ENCODE measurements at places on chromosomes 7 and 10.

GRCh38 chr7:95737828-95738505 is 34.4 kb upstream of the DYNC1I1 start:
- no peak for DNase-seq

- no peak for DNase-seq
Observed at GRCh38 chr10:95547791-95548435, 13.3 kb downstream of the SORBS1 start.

GRCh38 chr7:148537435-148537834 is 53.1 kb upstream of the C7orf33 start:
- no peak for DNase-seq

- DNase-seq, result no peak
Observed at GRCh38 chr10:124006526-124006925, 86.9 kb downstream of the CHST15 start.

- DNase-seq, result peak; percentile 51
Observed at GRCh38 chr10:123995082-123995460, 98.3 kb downstream of the CHST15 start.

DNA sequence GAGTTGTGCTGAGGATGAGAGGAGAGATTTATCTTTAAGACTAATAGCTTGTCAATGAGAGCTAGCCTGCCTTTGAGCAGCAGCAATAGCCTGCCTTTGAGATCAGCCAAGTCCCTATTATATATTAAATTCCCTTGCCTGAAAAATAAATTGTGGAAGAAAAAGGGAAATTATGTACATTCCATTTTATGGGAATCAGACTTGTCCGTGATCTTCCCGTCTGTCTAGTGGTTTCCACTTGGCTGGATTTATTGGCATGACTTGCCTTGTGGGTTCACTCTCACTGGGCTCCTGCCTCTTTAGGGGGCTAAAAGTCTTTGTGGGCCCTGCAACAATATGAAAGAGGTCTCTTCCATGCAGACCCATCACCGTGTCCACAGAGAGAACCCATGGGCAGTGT is 171.7 kb upstream of the FRMD4A start:
- no peak for DNase-seq

DNA sequence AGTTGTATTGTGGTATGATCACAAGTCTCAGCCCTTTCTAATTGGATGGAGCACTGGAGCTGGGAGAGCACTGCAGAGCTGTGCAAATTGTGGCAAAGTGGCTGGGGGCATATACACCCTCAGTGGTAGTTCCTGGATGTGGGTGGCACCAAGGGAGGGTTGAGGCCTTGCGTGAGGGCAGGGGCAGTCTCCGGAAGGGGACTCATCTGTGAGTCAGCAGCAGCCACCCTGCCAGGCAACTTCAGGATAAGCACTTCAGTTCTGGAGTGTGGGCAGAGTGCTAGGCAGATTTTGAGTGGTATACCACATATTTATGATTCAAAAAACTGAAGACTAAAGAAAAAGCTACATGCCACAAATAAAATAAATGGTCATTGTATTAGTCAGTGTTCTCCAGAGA is 210.5 kb downstream of the ETV1 start:
- DNase-seq, result peak; percentile 59

GRCh38 chr7:141946796-141947195 is at the start of gene CLEC5A:
Gene CLEC5A (minus strand): TSS chr7:141946974. CDS start chr7:141946292, 682 bp downstream.
- no peak for DNase-seq

DNA sequence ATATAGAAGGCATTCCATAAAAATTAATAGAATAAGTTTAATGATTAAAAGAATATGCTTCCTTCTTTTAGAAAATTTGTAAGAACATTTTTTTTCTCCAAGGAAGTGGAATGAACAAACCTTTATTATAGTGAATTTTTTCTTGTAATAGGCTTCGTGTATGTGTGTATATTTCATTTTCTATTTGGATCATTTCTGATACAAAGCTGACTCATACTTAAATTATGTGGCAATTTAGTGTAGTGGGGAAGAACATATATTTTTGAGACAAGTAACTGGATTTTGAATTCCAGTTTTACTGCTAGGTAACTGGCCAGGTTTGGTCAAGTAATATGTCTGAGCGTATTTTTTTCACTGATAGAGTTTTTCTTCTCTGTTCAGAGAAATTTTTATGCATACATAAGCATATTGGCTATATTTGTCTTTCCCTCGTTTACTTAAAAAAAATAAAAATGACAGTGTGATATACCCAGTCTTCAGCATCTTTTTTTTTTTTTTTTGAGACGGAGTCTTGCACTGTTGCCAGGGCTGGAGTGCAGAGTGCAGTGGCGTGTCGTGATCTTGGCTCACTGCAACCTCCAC is 50.8 kb downstream of the CDK13 start:
- DNase-seq, result no peak

DNA sequence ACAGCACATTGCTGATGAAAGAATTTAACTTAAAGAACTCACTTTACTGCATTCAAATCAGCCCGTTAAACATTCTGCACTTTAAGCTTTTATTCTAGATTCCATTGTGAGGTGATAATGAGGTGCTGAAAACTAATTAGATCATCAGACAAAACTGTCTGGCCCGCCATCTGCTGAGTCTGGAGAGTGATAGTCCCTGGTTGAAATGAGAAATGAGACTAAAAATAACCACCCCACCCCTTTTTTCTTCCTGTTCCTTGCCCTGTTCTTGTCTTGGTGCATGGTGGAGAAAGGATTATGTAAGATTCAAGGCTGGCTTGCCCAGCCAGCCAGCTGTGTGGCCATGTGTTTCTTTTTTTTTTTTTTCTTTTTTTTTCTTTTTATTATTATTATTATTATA is 277.0 kb upstream of the COBL start:
- DNase-seq, result no peak

- DNase-seq, result peak; percentile 21
Observed at GRCh38 chr10:33157103-33157502, 177.4 kb downstream of the NRP1 start.

DNA sequence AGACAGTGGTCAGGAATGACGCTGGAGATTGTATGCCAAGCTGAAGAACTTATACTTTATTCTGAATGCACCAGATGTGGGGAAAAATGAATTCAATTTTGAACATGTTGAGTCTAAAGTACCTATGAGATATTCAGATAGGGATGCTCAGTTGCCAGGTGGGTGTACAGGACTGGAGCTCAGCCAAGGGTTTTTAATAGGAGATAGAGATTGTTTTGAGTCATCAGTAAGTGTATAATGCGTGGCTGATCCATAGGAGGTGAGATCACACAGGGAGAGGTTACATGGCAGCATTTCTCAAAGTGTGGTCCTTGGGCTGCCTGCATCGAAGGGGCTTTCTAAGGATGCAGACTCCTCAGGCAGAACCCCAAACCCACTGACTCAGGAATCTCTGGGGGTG is 6.8 kb upstream of the HIPK2 start:
- DNase-seq, result peak; percentile 26

- no peak for DNase-seq
Observed at GRCh38 chr7:115066050-115066449, 144.2 kb downstream of the MDFIC start.

- DNase-seq, result no peak
Observed at GRCh38 chr7:135197343-135197742, 14.0 kb downstream of the WDR91 start.

DNA sequence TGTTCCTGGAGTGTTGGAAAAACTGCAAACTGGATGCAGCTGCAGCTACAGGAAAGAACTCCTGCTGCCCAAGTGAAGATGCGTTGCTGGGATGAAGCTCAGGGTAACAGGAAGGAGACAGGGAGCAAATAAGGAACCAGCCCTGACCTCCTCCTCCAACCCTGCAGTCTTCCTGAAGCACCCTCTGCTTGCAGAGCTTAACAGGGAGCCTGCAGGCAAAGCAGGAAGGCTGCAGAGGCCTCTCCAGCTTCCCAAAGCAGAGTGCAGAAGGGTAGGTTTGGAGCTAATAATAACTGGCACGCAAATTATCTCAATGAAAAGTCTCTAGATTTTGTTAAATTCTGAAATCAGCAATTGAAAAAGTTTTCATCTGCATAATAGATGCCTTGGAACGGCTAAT is 92.5 kb downstream of the SORCS1 start:
- DNase-seq, result no peak

DNA sequence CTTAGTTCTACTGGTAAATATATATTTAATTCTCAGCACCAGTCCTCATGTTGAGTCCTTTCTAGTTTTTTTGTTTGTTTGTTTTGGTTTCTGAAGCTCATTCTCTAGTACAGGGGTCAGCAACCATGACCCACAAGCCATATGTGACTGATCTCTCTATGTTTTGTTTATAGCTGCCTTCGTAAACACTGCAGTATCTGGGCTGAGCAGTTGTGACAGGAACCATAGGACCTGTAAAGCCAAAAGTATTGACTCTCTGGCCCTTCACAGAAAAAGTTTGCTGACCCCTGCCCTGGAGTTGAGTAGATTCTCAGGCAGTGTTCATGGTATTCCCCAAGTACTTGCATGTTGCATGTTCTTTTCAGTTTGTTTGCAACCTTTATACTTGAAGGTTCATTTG is 20.8 kb downstream of the NET1 start:
- no peak for DNase-seq

GRCh38 chr10:131786756-131787605 is 113.8 kb upstream of the PPP2R2D start:
- peak; percentile 44 for DNase-seq

DNA sequence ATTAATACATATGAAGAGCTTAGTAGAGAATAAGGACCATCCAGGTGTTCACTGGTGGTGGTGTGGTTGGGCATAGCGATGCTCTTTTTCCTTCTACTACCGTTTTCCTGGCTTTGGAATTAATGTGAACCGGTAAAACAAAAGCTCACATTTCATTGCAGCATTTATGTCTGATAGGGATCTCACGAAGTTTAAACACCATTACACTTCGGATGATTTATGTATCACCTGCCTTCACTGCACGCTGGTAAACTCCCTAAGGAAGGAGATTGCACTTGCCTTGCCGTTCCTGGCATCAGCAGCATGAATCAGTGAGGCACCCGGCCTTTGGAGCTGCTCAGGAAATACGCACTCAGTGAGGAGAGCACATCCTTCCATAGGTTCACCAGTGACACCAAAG is 47.5 kb downstream of the WIPF3 start:
- no peak for DNase-seq

DNA sequence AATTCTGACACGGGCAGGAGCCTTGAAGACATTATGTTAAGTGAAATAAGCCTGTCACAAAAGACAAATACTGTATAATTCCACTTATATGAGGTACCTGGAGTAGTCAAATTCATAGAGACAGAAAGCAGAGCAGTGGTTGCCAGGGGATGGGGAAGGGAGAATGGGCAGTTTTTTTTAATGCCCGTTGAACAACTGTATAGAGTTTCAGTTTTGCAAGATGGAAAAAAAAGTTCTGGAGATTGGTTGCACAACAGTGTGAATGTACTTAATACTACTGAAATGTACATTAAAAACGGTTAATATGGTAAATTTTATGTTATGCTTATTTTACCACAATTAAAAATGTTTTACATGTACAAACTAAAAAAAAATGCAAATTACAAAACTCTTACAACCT is 63.6 kb upstream of the EFCAB10 start:
- no peak for DNase-seq

- DNase-seq, result peak; percentile 70
Observed at GRCh38 chr10:86520871-86521677, 518 bp downstream of the WAPL start.
